ENCODE measurements at places on chromosomes 4 and X.

- no peak for DNase-seq
Measured at GRCh38 chr4:21083413-21083812, 383.2 kb downstream of the PACRGL start.

GRCh38 chr4:155667222-155667567, 547 bp downstream of the GUCY1A1 start:
- no peak for DNase-seq

DNA sequence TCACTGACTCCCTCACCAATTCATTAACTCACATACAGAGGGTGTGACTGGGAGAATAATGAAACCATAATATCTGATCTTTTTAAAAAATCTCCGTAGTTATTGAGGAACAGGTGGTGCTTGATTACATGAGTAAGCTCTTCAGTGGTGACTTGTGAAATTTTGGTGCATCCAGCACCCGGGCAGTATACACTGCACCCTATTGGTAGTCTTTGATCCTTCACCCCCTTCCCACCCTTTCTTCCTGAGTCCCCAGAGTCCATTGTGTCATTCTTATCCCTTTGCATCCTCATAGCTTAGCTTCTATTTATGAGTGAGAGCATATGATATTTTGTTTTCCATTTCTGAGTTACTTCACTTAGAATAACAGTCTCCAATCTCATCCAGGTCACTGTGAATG, 1143.8 kb downstream of the PCDH19 start:
- DNase-seq = no peak

DNA sequence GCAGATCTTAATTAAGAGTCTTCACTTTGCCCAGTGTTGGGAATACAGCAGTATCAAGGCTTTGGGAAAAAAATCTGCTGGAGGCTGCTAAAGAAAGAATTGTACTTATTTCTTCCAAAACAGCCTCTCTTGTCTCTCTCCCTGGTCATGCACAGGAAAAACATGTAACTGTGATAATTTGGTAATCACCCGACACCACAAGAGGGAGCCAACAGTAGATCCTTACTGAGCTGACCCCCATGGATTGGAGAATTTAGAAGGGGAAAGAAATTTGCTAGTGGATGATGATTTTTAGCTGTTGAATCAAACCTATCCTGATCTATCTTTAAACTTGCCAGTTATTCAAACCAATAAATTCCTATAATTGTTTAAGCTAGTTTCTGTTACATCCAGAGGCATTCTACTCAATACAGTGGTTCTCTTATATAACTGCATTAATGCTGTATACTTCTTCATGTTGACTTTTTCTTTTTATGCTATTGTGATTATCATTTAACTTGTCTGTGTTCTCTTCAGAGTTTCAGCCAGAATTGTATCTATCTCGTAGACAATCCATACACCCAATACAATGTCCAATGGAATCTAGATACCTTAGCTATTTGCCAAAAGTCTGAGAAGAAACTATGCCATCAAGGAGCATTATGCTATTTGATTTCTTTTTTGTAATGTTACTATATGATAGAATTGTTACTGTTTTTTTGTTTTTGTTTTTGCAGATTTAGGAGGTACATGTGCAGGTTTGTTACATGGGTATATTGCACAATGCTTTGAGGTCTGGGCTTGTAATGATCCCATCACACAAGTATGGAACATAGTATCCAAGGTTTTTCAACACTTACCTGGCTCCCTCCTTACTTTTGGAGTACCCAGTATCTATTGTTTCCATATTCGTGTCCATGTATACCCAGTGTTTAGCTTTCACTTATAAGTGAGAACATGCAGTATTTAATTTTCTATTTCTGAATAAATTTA, 31.3 kb upstream of the ARHGEF38 start:
- DNase-seq = no peak

- no peak for DNase-seq
Measured at GRCh38 chr4:144399927-144400326, 246.0 kb upstream of the HHIP start.

- DNase-seq = no peak
Measured at GRCh38 chr4:11197631-11198341, 230.9 kb downstream of the HS3ST1 start.

DNA sequence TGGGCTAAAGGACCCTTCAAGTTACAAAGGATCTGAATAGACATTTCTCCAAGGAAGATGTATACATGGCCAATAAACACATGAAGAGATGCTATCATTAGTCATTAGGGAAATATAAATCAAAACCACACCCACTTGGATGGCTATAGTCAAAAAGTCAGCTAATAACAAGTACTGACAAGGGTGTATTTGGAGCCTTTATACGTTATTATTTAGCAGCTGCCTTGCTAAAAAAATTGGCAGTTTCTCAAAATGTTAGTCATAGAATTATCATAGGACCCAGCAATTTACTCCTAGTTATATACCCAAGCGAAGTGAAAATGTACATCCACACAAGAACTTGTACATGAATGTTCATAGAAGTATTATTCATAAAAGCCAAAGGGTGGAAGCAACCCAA, 112.7 kb upstream of the DUSP21 start:
- no peak for DNase-seq

- no peak for DNase-seq
Measured at GRCh38 chr4:85777908-85778631, 303.1 kb downstream of the ARHGAP24 start.

DNA sequence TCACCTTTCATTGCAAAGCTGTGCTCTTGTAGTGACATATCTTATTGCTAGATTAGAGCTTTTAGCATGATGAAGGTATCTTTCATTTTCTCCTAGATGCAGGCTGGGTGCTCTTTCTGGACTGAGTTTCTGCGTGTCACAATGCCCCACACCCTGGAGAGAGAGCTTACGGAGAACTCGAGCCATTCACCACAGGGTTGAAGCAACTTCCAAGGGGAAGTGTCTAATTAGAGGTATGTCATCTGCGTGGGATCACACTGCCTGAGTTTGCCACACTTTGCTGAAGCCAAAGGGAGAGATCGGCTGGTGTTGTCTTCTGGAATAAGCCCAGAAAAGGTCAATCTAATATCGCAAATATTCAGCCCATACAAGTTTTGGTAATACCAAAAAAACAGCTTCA, 179.3 kb upstream of the MBNL3 start:
- DNase-seq = no peak

DNA sequence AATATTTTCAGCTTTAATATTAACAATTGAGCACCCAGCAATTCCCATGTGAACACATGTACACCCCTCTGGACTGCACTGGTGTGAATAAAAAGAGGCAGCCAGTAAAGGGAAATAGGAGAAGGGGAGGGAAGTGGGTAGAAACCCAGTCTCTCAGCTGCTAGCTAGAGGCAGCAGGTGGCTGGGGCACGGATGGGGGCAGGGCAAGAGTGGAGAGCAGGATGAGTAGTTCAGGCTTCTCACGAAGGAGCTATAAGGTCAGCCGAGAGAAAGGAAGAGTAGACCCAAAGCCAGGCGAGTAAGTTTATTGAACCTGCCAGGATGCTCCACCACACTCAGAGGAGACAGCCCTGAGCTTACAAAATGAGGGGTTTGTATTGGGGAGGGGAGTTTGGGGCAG, 184.8 kb upstream of the MTMR8 start:
- no peak for DNase-seq

DNA sequence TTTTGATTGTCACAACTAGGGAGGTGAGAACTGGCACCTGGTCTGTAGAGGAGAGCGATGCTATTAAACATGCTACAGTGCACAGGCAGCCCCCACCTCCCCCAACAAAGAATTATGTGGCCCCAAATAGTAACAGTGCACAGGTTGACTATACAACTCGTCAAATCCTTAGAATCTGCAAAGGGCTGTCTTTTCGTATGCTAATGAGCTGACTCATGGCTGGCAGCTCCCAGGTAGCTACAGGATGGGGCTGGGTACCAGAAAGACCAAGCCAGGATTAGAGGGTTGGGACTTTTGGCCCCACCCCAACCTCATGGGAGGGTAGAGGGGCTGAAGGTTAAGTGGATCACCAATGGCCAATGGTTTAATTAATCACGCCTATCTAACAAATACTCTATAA, 104.7 kb upstream of the SORBS2 start:
- DNase-seq = no peak

DNA sequence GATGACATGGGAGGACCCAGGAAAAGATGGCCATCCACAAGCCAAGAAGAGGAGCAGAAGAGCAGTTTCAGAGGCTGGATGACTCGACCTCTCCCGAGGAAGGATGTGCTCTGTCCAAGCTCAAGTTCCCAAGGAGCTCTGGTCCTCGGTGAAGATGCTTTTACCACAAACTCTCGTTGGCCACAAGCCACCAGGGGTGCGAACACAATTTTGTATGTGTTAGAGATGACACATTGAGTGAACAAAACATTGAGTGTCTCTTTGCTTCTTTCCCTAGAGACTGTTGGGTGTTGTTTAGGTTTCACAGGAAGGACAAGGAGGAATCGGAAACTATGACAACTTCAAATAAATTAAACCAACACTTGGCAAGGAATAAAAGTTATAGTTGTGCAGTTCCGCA, 26.3 kb downstream of the FGFBP1 start:
- DNase-seq = no peak

DNA sequence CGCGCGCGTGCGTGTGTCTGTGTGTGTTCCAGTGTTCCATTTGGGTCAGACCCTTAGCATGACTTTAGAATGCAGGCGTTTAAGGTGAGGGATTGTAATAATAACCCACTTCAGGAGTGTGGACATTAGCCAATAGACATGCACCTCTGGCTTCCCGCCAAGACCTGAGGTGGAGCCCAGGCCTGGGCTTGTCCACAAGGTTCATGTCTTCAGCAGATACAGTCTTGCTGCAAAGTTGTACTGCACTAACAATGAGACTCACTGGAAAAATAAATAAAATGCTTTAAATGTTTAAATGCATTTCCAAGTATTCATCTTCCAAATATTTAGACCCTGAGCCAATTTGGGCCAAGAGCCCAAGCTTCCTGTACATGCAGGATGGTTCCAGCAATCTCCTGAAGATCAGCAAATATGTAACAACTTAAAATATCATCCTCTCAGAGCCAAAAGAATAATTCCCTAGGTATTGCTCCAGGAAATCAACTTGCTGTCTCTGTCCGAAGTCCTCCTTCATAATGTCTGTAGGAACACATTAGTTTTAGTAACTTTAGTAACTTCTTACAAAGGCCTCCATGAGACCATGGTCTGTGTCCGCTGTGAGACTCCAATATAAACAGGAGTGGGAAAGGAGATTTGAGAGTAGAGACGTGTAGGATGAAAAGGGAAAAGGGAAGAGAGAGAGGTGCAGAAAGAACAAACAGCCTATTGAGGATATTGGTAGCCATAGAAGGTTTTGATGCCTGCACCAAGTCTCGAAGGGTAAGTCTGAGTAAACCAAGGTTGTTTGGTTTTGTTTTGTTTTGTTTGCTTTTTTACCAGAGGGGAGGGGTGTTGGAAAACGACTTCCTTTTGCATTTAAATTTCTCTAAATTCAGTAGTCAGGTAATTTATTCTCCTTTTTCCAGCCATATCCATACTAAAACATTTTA, 98.5 kb upstream of the KLF3 start:
- DNase-seq = no peak

DNA sequence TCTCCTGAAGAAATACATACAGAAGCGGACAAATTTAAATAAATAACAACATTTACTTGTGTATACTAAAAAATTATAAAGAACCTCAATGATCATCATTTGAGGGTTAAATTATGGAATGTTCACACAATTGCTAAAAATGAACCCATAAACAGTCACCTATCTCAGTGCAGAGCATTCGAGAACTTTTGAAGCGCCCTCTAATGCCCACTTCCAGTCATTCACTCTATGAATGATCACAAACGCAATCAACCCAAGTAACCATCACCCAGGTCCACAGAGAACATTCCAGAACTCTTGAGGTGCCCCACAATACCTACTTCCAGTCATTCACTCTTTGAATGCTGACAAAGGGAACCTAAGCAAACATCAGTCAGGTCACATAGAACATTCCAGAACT, 103.5 kb upstream of the PLAC1 start:
- DNase-seq = no peak

- peak; percentile 33 for DNase-seq
Measured at GRCh38 chr4:6916587-6917460, 7.2 kb downstream of the TBC1D14 start.
